ENCODE measurements at places on chromosomes 2 and 18. TPM values are rescaled to one million over a fixed set of nuclear protein-coding genes. Genes with fewer than 3 reads are reported as not detected.

Gene NYAP2
- total RNA-seq, result not detected

Gene CCNYL1
- 19.2 TPM for total RNA-seq

Gene TBR1
- under 0.01 TPM for total RNA-seq

Gene ALS2
- total RNA-seq, result 18.7 TPM

- no peak for DNase-seq
Measured at GRCh38 chr18:26853401-26853800, 12.1 kb downstream of the AQP4 start.

DNA sequence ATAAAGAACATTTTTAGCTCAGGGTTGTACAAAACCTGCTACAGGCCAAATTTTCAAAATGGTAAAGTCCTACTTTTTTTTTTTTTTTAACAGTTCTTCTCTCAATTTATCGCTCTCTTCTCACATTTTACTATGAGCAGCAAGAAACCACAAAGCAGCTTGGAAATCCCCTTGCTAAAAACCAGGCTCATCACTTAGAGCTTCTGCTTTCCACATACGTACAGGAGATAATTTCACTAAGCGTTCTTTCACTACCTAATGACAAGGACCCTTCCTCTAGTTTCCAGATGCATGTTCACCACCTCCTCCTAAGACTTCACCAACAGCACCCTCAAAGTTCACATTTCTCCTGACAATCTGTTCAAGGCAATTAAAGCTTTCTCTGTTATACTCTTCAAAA is 294.9 kb upstream of the CYRIA start:
- DNase-seq, result no peak

GRCh38 chr2:165079432-165079831 is 124.1 kb upstream of the SLC38A11 start:
- DNase-seq, result no peak

GRCh38 chr2:160408959-160409291 is 84.7 kb downstream of the RBMS1 start:
- DNase-seq, result no peak

DNA sequence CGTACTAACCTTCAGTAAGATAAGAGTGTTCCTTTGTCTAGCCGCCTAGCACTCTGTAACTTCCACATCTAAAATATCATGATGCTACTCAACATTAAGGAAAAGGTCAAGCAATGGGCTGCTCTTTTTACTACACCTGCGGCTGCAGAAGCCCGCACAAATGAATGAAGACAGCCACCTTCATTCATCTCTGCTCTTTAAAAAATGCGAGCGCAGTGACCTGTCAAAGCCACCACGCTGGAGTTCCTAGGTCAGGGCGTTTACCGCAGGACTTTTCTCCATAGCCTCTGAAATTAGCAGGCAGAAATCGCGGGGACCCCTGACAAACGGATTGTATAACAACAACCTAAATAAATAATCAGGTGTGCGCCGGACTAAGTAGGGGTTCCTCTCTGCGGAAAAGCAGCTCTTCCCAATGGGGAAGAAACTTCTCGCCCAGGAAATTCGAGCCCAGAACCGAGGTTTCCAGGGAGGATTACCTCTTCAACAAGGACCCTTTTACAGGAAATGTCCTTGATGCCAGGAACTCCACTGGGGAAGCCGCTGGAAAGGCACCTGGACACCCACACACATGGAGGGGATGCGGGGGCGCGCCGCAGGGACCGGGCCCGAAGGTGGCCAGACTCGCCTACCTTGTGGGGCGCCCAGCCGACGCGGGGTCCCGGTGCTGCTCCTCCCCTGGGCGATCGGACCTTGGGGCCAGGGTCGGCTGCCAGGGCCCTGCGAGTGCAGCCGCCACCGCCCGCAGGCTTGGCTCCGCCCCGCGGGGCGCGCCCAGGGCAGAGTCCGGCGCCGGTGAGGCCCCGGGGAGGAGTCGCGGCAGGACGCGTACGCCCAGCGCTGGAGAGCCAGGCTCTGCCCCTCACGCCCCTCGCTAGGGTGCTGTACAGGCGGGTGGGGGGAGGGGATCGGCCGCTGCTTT is at the start of gene CCDC68:
Gene CCDC68 (minus strand): TSS at position 758 of the 922 bp plus-strand sequence. CDS start 16,670 bp downstream, outside the sequence.
- DNase-seq, result peak; percentile 40

DNA sequence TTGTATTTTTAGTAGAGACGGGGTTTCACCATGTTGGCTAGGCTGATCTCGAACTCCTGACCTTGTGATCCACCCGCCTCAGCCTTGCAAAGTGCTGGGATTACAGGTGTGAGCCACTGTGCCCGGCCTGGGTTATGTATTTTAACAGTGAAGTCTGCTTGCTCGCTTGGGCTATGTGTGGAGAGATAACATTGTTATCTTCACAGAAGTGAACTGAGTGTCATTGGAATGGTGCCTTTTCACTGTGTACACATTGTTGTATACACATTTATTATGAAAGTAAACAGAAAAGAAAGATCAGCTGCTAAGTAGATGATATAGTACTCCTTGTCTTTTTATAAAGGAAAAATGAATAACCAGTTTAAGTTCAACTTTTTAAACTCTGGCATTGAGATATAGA is 30.4 kb downstream of the RNF138 start:
- DNase-seq, result no peak

GRCh38 chr2:213863541-213863940 is 547.3 kb upstream of the VWC2L start:
- no peak for DNase-seq

GRCh38 chr18:61957801-61958516 is 65.2 kb upstream of the RNF152 start:
- no peak for DNase-seq

GRCh38 chr2:233311241-233311926 is 3.8 kb downstream of the SAG start:
- DNase-seq, result no peak
